ENCODE measurements at places on chromosomes 3 and 15.

DNA sequence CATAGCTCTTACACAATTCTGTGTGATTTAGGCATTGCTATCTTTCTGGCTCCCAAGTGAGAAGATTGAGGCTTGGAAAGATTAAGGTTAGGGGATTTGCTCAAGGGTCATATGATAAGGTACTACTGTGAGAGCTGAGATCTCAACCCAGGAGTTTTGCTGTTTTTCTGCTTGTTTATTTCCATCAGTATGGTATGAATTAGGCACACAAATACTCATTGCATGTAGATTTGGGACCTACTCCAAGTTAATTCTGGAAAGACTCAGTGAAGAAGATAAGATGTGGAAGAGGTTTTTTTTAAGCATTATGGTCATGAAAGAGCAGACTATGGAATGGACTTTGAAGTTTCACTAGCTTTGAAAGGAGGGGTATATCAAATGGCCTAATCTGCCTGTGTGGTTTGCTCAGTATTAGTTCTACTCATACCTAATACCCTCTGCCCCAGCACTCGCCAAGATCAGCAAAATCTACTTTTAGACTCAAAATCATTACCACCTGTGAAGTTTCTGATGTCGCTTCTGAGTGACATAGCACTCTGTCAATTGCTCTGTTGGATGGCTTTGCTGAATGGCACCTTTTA is 12.5 kb downstream of the MBNL1 start:
- DNase-seq: no peak

GRCh38 chr3:129560269-129560787 is 17.4 kb downstream of the H1-8 start:
- DNase-seq: no peak

GRCh38 chr3:105430455-105430854 is 63.7 kb downstream of the ALCAM start:
- no peak for DNase-seq

- DNase-seq: no peak
Measured at GRCh38 chr3:138936741-138937689, 9.9 kb downstream of the FOXL2 start.

- peak; percentile 63 for DNase-seq
Measured at GRCh38 chr15:64699751-64700388, 75.5 kb downstream of the RBPMS2 start.

DNA sequence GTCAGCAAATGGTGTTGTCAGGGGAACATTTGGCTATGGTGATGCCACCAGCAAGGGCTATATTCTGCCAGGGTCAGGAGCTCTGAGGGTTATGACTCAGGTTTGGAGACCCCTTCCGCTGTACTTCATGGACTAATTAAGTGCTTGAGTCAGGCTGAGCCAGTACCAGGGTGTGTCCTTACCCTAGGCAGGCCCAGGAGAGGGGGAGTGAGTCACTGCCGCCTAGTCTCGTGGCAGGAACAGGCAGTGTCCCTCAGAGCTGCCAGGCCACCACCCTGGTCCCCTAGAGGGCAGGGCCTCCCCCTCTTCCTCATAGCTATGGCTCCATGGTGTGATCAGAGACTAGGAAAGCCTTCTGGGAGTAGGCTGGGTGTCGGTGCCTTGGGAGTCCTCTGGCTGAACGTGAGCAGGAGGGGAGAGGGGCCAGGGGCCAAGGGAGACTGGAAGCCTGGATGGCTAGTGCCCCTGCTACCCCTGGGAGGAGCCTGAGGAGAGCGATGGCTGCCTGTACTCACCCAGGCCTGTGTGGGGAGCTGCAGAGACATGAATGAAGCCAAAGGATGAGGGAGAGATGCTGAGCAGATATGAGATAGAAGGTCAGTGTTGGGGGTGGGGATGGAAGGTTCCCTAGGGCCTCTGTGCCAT is 10.6 kb downstream of the MAPKAPK3 start:
- DNase-seq: peak; percentile 54
